ENCODE measurements at places on chromosomes 12 and 14. TPM values are rescaled to one million over a fixed set of nuclear protein-coding genes. Genes with fewer than 3 reads are reported as not detected.

Gene KRT3
- total RNA-seq, result not detected

Gene RPL10L
- not detected for total RNA-seq

Gene A2ML1
- total RNA-seq, result not detected

Gene ARPC3
- 76.5 TPM for total RNA-seq

Gene SRGAP1
- total RNA-seq, result 5.5 TPM

Gene MAP3K9
- 0.96 TPM for total RNA-seq

Gene CLEC2D
- total RNA-seq, result not detected

Gene DCN
- total RNA-seq, result 443 TPM

Gene TCL1B
- total RNA-seq, result not detected

Gene SLC25A21
- not detected for total RNA-seq

Gene IGF1
- total RNA-seq, result 73.5 TPM

Gene PRB2
- not detected for total RNA-seq

Gene TRPV4
- not detected for total RNA-seq

Gene TEX52
- total RNA-seq, result not detected

Gene MYO1H
- not detected for total RNA-seq

Gene SAMD15
- not detected for total RNA-seq

GRCh38 chr12:83388551-83388950, 701.8 kb downstream of the TMTC2 start:
- DNase-seq, result no peak

DNA sequence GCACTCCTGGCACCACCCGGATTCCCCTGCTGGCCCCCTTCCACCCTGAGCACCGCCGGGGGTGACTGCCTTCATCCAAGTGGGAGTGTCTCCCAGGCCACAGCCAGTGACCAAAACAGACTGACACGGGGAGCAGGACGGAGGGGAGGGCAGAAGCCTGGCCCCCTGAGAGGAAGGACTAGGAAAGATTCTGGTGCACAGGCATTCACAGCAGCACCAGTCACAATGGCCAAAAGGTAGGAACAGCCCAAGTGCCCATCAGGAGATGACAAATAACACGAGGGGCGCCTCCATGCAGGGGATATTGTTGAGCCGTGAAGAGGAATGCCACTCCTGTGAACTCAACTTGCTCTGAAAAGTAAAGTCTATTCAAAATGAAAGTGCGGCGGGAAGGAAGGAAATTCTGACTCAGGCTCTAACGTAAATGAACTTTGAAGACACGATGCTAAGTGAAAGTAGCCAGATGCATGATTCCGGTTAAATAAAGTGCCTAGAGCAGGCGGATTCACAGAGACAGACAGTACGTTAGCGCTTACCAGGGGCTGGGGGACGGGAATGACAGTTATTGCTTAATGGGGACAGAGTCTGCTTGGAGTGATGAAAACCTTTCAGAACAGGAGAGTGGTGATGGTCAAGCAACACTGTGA, 146.1 kb upstream of the NCOR2 start:
- peak; percentile 70 for DNase-seq

DNA sequence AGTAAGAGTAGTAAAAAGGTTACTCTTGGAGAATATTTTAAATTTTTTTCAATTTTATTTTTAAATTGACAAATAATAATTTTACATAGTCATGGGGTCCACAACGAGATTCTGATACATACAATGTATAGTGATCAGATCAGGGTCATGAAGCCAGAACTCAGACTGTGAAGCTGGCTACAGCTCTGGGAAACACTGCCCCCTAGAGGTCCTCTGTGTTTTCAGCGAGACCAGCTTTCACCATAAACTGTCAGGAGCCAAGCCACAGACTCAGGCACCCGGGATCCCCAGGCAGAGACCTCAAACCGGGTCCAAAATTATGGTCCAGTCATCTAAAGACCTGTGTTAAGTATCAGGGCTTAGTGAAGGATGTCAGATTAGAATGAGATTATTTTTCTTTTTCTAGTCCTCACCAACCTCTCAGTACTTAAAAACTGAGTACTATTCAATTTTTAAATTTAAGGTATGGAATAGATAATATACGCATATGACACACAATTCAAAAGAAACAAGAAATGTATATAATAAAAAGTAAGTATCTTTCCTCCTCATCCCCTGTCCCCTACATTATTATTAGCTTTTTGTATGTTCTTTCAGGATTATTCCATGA, 397.1 kb downstream of the MDGA2 start:
- DNase-seq, result no peak

DNA sequence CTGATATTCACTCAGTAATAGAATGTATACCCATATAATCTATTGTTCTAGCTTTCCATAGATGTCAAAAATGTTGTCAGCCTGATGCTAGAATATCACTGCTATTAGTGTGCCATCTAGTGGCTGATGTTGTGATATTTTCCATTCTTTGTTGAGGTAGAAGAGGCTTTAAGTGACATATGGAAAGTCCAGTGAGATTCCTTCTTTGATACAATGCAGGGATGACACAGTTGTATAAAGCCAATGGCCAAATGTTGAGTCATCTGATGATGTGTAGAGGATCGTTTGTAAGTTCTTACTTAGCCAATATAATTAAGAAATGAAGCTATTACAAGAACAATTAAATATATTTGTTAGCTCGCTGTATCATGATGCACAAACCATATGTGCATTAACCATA, 58.1 kb upstream of the PCED1B start:
- DNase-seq, result no peak

DNA sequence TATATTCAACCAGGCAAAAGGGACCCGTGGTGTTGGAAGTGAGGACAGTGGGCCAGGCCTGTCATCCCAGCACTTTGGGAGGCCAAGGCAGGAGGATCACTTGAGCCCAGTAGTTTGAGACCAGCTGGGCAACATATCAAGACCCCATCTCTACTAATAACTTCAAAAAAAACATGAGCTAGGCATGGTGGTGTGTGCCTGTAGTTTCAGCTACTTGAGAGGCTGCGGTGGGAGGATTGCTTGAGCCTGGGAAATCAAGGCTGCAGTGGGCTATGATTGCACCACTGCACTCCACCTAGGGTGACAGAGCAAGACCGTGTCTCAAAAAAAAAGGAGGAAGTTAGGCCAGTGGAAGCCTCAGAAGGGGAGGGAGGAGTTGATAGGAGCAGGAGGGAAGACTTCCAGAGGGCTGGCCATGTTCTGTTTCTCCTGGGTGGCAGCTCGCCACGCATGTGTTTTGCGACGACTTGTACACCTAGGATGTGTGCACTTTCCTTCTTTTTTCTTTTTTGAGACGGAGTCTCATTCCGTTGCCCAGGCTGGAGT, 10.1 kb downstream of the SLC25A29 start:
- DNase-seq, result no peak

DNA sequence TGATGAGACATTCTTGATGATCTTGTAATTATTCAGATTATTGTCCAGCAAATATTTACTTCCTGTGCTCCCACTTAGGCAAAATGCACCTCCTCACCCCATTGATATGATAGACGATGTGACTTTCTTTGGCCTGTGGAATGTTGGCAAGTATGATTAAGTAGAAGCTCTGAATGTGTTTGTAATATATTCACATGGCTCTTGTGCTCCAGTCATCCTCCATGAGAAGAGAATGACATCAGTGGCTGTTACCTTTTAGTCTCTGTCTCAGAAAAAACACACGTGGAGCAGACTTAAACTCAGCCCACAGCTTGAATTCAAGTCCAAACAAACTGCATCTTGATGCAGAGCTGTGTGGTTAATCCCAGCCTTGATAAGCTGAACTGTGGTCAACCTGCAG, 984.3 kb upstream of the FBXO33 start:
- DNase-seq, result no peak

DNA sequence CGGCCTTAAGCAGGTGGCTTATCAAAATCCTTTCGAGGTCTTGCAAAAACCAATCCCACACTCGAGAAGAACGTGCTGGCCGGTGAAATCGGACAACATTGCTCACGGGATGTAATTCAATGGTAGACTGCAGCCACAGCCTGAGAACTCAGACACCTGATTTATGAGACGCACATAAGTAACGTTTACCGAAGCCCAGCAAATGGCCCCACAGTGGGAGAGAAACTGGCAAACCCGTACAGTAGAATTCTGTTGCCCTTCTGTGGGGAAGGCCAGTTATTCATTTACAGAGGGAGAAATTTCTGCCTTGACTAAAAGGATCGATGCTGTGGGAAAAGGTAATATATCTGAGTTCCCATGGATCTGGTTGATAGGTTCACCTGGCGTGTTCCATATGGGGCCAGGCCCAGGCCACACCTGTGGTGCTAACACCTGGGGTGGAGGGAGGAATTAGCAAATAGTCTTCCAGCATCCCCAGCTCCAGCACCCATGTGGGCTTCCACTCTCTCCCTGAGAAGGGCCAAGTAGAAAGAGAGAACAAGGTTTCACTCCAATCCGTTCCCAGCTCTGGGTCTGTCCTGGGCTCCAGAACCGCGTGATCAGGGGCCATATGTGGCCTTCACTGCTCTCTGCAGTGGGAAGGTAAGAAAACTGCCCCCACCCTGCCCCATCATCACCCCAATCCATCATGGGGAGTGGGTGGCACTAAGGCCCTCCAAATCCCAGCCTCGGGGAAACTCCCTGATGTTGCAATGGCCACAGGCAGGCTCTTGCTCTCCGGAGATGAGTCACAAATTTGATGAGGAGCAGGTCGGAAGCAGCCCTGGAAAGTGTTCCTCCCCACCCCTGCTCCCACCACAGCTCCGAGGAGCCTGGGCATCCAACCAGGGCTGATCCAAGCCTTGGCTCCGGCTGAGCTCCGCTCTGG, 12.7 kb downstream of the BDKRB1 start:
- no peak for DNase-seq

GRCh38 chr14:70972107-70972976, 65.1 kb downstream of the PCNX1 start:
- DNase-seq, result peak; percentile 93

GRCh38 chr14:103107941-103108748, 13.6 kb downstream of the EXOC3L4 start:
- no peak for DNase-seq

DNA sequence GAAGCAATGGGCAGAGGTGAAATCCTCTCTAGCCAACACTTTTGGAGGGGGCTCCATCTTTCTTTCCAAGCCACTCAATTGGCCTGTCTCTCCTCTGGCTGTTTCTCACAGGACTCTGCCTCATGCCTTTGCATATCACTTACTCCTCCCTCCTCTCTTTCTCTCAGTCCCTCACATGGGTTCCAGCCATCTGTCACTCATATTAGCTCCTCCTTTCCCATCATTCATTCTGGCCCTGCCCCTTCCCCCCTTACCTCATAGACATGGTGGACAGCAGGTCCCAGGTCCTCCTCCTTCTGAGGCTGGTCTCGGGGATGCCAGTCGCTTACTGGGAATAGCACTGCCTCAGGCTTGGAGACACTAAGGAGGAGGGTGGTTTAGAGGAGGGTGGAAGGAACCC, 16.6 kb upstream of the ZNF385A start:
- no peak for DNase-seq

- DNase-seq, result no peak
Observed at GRCh38 chr12:47775100-47775911, 2.3 kb downstream of the SLC48A1 start.

GRCh38 chr12:102053062-102053349, 8.8 kb downstream of the WASHC3 start:
- DNase-seq, result no peak

GRCh38 chr14:100223332-100224201, 15.4 kb upstream of the YY1 start:
- DNase-seq, result no peak

- peak; percentile 56 for DNase-seq
Observed at GRCh38 chr14:104247336-104248202, 109.2 kb downstream of the KIF26A start.

DNA sequence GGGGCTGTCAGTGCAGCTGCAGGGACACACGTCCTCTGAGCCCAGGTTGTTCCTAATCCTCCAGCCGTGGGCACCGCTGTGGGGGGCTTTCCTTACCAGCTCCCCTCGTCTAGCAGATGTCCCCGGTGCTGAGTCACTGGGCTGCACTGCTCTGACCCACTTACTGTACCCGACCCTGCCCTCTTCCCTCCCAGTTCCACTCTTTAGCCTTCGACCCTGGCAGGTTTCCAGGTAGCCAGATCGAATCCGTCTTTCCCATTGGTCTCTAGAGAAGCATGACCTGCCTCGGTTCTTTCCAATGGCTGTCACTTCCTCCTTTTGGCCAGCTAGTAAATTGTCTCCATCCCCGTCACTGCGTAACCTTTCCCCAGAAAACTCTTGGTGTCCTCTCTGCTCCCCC, 48.4 kb downstream of the ELK3 start:
- DNase-seq, result peak; percentile 60

GRCh38 chr12:132773077-132773955, 11.7 kb upstream of the ANKLE2 start:
- no peak for DNase-seq

DNA sequence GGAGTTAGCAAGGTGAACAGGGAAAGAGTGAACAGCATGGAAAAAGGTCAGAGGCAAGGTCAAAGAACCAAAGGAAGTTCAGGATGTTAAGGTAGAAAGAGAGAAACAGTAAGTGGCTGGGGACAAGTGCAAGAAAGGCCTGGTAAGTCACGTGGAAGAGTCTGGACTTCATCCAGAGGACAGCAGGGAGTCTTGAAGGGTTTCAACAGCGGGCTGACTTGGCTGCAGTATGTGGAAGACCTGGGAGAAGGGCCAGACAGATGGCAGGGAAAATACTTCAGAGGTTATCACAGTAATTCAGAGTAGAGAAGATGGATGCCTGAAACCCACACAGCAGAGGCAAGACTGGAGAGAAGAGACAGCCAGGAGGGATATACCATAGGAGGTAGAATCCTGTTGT, 34.0 kb downstream of the CIT start:
- no peak for DNase-seq

DNA sequence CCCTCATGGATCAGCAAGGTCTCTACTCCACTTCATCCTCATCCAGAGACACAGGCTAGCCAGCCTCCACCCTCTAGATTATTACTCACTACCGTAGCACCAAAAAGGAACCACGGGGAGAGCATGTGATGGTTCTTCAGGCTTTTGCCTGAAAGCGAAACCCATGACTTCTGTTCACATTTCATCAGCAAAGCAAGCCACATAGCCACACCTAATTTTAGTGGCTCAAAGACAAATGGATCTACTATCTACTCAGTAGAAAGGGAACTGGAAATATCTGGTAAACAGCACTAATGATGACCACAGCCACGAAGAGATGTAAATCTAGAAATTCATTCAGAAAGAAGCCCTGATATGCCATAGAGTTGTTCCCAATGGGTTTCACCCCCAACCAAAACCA, 51.4 kb downstream of the VCPKMT start:
- peak; percentile 42 for DNase-seq

GRCh38 chr12:108823804-108824203, 33.6 kb downstream of the SSH1 start:
- no peak for DNase-seq

GRCh38 chr12:64461634-64462414, 9.9 kb downstream of the TBK1 start:
- no peak for DNase-seq
